Mesothelial cell of epicardium (in vitro differentiated cells): ENCODE measurements at places on chromosomes 3 and 15. TPM values are rescaled to one million over a fixed set of nuclear protein-coding genes. Genes with fewer than 3 reads are reported as not detected.

DNA sequence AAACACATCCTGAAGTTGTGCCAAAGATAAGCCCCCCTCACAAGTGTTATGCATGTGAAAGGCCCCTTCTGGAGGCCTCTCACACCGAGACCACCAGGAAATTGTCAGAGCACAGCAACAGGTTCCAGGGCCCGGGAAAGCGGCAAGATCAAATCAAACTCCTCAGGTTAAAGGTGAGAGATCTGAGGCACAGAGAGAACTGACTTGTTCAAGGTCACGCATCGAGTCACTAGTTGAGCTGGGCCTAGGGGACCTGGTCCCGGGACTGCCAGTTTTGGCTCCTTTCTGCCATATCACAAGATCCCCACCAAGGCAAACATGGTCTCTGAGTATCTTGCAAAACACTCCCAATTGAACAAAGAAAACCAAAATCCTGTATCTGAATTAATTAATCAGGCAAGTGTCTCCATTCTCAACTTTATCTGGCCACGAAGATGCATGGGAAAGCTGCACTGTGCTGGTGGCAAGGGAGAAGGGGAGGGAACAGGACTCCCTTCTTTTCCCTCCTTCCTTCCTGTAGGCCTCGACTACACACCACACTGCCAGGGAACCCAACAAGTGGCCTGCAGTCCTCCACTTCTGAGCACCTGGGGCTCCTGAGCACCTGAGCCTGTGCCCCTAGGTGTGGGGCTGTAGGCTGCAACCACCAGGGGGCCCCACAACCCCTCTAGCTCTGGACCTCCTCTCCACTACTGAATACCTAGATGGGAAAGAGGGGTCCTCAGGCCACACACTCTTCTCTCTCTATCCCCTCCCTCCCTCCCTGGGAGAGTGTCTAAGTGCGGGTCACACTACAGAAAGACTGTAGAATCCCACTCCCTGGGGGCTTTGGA lies 37.3 kb downstream of the ANP32A start:
- no peak for DNase-seq

GRCh38 chr3:66839508-66839907 lies 158.6 kb upstream of the KBTBD8 start:
- DNase-seq = no peak

DNA sequence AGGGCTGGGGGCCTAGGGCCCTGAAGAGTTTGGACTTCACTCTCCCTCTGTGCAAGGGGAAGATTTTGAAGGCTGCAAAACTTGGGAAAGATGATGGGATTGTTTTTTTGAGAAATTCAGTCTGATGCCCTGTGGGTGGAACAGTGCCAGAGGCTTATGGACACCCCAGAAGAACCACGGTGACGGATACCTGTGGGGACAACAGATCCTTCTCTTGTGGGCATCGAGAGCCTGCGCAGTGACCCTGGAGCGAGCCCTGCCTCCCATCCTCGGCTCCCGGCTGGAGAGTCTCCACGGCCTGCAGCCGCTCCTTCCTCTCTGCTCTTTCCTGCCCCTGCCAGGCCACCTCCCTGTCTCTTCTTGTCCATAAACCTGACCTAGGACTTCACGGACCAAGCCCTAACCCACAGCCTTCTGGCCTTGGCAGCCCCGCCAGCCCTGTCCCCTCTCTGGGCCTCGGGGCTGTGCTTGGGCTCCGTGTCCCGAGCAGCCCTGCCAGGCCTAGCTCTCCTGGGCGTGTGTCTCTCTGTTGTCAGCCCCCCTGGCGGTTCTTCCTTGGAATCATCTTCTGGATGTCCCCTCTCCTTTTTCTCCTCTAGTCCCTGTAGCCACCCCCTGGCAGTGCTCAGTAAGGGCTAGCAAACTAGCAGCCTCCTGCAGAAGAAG lies 98.4 kb downstream of the VGLL4 start:
- DNase-seq = no peak

DNA sequence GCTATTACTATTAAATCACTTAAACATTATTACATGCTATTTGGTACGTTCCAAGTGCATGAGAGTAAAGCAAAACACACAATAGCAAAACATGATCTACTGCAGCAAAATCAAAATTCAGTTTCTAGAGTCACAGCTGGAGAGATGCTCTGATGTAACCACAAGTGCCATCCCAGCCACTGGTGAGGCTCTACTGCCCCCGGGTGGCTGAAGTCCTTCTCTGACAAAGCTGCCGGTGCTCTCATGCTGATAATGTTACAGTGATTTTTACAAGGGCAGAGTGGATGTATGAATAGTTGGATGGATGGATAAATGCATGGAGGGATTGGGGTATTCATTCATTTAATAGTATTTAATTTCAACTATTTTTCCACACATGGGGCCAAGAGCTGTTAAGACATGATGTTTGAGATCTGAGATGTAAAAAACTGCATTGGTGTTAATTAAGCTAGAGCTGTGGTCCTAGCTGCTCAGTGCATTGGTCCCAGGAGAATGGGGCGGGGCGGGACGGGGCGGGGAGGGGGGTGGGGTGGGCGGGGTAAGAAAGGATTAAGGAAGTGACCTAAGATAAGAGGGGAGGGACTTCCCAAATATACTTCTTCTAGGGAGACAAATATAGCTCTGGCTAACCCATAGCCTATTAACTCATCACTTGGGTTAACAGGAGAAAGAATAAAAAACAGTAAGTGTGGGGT lies 5.3 kb upstream of the SPESP1 start:
- DNase-seq = peak; percentile 85

DNA sequence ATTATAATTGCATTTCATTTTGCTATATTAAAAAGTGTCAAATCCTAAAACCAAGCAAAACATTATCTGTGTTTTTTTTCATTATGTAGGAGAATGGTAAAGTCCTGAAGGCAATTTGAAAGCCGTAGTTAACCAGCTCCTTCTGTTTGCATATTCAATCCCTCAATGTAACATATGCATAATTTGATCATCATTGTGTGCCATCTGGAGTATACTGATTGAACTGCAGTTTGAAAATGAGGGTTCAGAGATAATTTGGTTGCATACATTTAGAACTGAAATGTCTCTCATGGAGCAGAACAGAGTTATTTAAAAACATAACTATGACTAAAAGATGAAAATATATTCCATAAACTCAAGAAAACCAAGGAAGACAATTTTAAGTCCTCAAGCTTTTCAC lies 518.6 kb downstream of the GBE1 start:
- DNase-seq = no peak

DNA sequence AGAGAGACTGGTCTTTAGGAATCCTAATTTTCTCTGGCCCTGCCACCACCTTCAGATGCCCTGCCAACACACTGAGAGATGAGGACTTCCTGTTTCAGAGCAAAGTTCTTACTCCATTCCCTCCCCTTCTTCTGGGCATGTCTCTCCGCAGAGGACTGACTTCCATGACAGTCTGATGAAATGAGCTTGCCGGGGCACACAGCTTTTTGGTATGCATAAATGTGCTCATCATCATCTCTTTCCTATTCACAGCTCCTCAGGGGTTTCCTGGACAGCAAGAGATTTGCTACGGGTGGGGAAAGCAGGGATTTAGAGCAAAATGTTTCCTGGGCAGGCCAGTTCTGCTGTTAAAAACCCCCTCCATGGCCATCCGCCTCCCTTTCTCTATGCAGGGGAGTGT lies 27.6 kb upstream of the SEMA6D start:
- no peak for DNase-seq

- no peak for DNase-seq
These were observed 115.9 kb downstream of the DCLK3 start for GRCh38 chr3:36648241-36649034.

P2RY13 gene
- total RNA-seq = not detected in 3 replicates

RLBP1 gene
- not detected in 3 replicates for total RNA-seq
